ENCODE measurements at places on chromosomes 16 and 17.

DNA sequence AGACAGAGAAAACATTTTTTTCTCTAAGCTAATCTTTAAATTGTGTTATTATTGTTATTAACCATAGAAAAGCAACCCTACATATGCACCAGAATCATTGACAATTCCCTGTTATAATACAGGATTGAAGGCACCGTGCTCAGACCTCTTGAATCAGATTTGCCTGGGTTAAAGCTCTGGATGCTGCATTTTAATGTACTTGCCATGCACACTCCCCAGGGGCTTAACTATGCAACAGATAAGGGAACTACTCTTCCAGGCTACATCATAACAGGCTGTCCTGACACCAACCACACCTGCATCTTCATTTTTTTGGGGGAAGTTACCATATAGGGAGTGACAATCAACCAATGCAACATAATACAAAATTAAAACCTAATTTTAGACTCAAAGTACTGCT, 1187.6 kb upstream of the CDH8 start:
- no peak for DNase-seq

- DNase-seq: no peak
Observed at GRCh38 chr16:46688101-46688653, 801 bp downstream of the VPS35 start.

GRCh38 chr17:65557349-65558310, 3.8 kb downstream of the AXIN2 start:
- DNase-seq: no peak

DNA sequence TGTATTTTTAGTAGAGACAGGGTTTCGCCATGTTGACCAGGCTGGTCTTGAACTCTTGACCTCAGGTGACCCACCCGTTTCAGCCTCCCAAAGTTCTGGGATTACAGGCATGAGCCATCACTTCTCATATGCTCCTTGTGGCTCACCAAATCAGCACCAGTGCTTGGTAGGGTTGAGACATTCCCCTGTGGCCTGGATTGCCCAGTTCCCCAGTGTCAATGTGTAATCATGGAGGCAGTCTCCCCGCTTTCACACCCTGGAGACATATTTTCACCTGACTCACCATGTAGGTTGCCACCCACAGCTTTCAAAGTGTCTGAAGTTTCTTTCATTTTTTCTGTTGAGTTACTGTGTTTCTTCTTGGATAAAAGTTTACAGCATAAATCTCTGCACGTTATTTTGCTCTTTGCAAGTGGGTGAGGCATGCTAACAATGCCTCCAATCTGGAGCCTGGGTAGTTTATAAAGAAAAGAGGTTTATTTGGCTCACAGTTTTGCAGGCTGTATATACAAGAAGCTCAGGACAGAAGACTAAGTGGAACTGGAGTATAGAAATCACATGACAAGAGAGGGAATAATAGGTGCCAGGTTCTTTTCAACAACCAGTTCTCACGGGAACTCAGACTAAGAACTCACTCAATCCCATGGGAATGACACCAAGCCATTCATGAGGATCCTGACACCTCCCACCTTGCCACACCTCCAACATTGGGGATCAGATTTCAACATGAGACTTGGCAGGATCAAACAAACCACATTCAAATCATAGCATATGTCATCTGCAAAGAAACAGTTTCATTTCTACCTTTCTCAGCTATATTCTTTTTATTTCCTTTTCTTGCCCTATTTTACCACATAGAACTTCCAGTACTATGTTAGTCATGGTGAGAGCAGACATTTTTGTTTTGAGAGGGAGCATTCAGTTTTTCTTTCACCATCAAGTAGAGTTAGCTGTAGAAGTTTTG, 113.2 kb downstream of the PHKB start:
- DNase-seq: no peak

DNA sequence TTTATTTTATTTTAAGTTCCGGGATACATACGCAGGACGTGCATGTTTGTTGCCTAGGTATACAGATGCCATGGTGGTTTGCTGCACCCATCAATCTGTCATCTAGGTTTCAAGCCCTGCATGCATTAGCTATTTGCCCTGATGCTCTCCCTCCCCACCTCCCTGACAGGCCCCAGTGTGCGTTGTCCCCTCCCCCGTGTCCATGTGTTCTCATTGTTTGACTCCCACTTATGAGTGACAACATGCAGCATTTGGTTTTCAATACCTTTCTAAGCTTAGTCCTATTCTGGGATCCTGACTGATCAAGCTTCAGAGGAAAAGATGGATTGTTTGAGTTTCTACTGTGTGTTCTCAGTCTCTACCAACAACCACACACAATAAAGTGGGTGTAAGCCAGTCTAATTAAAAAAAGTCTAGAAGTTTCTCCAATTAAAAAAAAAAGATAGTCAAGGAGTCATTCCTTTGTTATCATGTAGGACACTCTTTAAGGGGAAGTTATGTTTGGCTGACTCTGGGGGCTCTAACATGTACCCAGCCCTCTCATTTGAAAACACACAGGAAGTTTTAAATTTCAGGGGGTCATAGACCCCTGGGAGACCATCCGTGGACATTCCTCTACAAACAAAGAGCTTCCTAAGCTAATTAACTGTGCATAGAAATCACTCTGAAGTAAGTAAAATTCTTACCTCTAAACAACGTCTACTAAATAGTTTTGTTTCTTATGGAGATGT, 66.3 kb upstream of the ADAMTS18 start:
- no peak for DNase-seq

All from neural crest cell (in vitro differentiated cells).